ENCODE measurements at places on chromosomes 11 and 22. TPM values are rescaled to one million over a fixed set of nuclear protein-coding genes. Genes with fewer than 3 reads are reported as not detected.
A peak's percentile ranks its signal among the peaks of the same experiment; 100 is the strongest.

- DNase-seq: no peak
Observed at GRCh38 chr11:120722524-120722923, 211.0 kb downstream of the GRIK4 start.

GRCh38 chr22:24593836-24594568 is 1.1 kb upstream of the LRRC75B start:
- DNase-seq: no peak

The SCGB2A2 gene
- not detected for polyA plus RNA-seq

- no peak for DNase-seq
Observed at GRCh38 chr11:69542314-69543168, 61.1 kb downstream of the LINC01488 start.

The APOL3 gene
- polyA plus RNA-seq: 35.8 TPM

The ESAM gene
- polyA plus RNA-seq: 126 TPM

The SLC6A5 gene
- not detected for polyA plus RNA-seq

DNA sequence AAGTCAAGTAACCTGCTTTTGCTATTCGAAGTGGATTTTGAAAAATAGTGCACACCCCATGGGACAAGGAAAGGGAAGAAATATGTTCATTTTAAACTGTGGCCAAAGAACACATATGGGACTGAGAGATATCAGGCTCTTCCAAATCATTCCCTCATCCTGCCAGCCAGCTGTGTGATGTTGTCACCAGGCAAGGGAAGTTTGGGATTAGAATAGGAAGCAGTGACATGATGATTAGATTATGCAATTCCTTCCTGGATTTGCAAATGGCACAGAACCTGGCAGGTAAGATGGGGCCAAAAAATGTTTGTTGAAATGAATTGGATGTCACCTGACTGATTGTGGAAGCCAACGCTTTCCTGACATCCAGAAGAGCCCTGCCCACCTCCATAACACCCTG is 4.9 kb upstream of the SCN3B start:
- DNase-seq: peak; percentile 7

The OR5B3 gene
- not detected for polyA plus RNA-seq

DNA sequence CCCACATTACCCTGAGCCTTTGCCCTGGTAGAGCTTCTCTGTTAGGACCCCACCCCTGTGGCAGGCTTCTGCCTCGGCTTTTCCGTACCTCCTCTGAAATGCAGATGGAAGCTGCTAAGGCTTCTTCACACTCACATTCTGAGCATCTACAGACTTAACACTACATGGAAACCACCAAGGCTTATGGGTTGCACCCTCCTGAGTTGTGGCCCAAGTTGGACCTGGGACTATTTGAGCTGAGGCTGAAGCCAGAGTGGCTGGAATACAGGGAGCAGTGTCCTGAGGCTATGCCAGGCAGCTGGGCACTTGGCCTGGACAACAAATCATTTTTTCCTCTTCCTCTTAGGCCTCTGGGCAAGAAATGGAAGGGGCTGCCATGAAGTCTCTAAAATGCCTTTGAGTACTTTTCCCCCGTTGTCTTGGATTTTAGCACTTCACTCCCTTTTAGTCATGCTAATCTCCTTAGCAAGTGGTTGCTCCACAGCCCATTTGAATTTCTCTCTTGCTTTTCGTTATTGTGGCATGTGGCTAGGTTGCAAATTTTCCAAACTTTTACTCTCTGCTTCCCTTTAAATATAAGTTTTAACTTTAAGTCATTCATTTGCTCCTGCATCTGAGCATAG is 114.8 kb upstream of the FIBIN start:
- DNase-seq: no peak

DNA sequence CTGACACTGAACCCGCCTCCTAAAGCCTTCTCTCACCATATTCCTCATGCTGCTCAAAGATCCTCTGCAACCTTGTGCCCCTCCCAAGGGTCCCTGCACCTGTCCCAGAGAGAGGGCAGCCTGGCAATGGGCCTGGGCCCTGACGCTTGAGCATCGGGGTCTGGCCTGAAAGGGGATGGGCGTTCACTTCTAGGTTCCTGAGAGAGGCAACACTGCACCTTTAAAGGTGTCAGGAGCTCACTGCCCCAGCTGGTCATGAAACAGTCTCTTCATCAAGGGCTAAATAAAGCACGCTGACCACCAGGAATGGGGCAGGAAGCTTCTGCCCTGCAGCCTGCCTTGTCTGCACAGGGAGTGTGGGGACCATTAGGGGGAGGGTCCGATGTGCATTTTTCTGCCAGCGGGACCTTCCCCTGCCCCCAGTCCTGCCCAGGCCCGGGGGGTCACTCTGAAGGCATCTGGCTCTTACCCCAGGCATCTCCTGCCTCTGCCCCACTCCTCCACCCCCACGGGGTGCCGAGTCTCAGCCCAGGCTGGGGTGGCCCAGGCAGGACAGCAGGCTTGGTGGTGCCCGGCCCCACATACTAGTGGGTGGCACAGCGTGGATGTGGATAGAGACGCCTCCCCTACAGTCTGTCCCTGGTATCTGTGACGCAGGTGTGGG is 3.5 kb downstream of the C11orf21 start:
- DNase-seq: no peak

The SYT13 gene
- polyA plus RNA-seq: 4.8 TPM

DNA sequence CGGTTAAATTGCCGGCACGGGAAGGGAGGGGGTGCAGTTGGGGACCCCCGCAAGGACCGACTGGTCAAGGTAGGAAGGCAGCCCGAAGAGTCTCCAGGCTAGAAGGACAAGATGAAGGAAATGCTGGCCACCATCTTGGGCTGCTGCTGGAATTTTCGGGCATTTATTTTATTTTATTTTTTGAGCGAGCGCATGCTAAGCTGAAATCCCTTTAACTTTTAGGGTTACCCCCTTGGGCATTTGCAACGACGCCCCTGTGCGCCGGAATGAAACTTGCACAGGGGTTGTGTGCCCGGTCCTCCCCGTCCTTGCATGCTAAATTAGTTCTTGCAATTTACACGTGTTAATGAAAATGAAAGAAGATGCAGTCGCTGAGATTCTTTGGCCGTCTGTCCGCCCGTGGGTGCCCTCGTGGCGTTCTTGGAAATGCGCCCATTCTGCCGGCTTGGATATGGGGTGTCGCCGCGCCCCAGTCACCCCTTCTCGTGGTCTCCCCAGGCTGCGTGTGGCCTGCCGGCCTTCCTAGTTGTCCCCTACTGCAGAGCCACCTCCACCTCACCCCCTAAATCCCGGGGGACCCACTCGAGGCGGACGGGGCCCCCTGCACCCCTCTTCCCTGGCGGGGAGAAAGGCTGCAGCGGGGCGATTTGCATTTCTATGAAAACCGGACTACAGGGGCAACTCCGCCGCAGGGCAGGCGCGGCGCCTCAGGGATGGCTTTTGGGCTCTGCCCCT is 529 bp upstream of the CCND1 start:
- DNase-seq: no peak

- DNase-seq: peak; percentile 87
Observed at GRCh38 chr11:118928870-118929500, 3.3 kb upstream of the BCL9L start.

The EXPH5 gene
- 8.0 TPM for polyA plus RNA-seq

The HBB gene
- 542 TPM for polyA plus RNA-seq

GRCh38 chr22:33049119-33049729 is 9.0 kb downstream of the SYN3 start:
- DNase-seq: peak; percentile 85

- no peak for DNase-seq
Observed at GRCh38 chr11:14414470-14415461, 55.8 kb upstream of the RRAS2 start.

The CYB5R2 gene
- 16.1 TPM for polyA plus RNA-seq

GRCh38 chr11:70068950-70069349 is 9.2 kb upstream of the ANO1 start:
- DNase-seq: no peak

DNA sequence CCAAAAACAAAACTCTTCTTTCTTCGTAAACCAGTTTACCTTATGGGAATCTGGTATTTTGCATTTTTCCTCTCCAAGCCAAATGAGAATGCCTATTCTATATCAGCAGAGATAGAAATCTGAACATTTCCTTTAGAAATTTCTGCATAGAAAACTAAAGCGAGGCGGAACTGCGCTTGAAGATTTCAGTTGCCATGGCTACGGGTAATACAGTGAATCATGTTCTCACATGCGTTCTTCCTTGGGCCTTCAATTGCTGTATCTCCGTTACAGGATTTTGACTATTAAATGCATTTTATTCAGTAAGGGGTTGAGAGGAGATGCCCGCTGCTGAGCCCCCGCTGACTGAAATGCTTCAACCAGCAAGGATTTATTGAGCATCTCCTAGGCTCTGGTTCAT is 108.2 kb upstream of the CRYBB3 start:
- no peak for DNase-seq

The SLC37A2 gene
- polyA plus RNA-seq: 3.9 TPM
